ENCODE measurements at places on chromosomes 13 and 19.

DNA sequence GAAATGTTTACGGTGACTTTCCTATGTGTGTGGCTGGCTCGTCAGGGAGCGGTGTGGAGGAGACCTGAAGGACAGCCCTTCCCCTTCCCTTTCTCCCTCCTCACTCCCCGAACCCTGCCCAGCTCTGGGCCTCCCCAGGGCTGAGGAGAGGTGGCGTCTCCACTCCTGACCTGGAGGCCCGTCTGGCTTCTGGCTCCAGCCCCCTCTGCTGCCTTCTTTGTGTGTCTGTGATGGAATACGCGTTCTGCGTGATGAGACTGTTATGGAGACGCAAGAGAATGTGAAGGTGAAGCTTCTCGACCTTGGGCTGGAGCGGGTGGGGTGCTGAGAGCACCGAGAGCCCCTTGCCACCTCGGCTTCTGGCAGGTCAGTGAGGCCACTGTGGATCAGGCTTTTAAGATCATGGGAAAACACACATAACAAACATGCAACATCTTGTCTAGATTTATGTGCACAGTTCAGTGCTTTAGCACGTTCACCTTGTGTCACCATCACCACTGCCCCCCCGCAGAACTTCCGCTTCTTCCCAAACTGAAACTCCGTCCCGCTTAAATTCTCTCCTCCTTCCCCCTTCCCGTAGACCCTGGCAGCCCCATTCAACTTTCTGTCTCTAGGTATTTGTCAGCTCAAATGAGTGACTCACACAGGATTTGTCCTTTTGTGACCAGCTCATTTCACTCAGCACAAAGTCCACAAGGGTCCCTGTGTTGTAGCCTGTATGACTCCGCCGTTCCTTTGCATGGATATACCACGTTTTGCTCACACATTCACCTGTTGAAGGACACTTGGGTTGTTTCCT lies 24.7 kb downstream of the ATP11A start:
- no peak for DNase-seq

DNA sequence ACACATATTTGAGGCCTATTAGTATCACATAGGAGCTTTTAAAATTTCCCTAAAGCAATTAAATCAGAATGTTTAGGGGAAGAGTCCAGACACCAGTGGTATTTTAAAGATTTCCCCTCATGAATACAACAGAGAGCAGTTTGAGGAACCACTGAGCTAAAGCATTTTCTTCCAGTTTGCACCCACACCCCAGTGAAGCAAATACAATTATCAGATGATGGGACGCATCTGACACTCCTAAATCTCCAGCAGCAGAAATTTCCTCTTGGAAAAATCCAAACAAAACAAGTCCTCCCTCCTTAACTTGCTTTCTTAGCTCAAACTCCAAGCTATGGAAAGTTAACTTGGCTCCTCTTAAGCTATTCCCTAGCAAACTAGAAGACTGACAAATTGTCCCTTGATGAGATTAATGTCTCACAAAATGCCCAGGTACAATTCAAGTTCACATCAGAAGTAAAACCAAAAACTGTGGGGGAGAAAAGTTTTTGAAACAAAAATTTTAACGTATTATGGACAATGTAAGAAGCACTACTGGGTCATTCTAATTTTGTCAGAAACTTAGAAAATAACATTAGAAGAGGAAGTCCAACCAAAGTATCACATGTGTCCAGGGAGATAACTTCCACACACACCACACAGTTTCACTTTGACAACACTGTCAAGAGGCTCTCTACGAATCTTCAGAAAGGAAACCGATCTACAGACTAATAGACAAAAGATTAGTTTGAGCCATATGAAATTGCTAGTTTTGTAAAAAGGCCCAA lies 74.1 kb downstream of the ABCC4 start:
- DNase-seq, result no peak

- DNase-seq, result no peak
Observed at GRCh38 chr19:2283835-2284507, 2.0 kb upstream of the PEAK3 start.

DNA sequence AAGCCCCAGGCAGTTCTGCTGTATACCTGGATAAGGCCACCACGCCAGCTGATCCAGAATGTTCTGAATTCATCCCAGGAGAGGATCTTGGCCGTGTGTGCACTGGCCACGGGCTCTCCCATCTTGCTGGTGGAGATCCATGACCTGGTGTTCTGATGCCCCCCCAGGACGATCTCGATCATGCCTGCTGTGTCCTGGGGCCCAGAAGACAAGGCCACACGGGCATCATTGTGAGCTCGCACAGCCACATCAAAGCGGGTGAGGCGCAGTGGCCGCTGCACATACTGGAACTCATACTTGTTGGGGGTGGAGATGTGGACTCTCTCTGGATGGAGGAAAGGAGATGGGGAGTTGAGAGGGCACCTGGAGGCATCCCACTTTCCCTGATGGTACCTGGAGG lies 40.1 kb downstream of the F2RL3 start:
- no peak for DNase-seq

DNA sequence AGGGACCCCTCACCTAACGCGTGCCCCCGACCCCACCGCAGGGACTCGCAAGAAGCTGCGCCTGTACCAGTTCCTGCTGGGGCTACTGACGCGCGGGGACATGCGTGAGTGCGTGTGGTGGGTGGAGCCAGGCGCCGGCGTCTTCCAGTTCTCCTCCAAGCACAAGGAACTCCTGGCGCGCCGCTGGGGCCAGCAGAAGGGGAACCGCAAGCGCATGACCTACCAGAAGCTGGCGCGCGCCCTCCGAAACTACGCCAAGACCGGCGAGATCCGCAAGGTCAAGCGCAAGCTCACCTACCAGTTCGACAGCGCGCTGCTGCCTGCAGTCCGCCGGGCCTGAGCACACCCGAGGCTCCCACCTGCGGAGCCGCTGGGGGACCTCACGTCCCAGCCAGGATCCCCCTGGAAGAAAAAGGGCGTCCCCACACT lies 4.7 kb upstream of the MYBPC2 start:
- DNase-seq, result no peak

GRCh38 chr13:30128591-30128990 lies 178.8 kb downstream of the KATNAL1 start:
- DNase-seq, result no peak

All from T1000 (cell line).